ENCODE measurements at places on chromosomes 1 and 21.

GRCh38 chr1:8822373-8823294 lies 5.2 kb upstream of the RERE start:
- DNase-seq: no peak

DNA sequence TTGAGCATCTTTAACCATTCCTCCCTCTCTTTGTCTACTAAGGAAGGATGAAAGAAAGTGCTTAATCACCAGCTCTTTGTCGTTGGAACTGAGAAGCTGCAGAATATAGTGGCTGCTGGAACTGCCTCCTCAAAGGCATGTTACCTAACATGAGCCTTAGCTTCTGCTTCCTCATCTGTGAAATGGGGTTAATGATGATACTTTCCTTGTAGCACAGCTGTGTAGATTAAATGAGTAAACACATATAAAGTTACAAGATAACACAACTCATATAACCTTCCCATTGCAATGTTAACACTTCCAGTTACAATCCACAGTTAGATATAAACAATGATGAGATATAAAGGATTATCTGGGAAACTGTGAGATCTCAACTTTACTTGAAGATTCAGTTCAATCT lies 48.4 kb upstream of the ZNF326 start:
- DNase-seq: no peak

- DNase-seq: no peak
Observed at GRCh38 chr1:1295154-1295923, 12.4 kb downstream of the ACAP3 start.

DNA sequence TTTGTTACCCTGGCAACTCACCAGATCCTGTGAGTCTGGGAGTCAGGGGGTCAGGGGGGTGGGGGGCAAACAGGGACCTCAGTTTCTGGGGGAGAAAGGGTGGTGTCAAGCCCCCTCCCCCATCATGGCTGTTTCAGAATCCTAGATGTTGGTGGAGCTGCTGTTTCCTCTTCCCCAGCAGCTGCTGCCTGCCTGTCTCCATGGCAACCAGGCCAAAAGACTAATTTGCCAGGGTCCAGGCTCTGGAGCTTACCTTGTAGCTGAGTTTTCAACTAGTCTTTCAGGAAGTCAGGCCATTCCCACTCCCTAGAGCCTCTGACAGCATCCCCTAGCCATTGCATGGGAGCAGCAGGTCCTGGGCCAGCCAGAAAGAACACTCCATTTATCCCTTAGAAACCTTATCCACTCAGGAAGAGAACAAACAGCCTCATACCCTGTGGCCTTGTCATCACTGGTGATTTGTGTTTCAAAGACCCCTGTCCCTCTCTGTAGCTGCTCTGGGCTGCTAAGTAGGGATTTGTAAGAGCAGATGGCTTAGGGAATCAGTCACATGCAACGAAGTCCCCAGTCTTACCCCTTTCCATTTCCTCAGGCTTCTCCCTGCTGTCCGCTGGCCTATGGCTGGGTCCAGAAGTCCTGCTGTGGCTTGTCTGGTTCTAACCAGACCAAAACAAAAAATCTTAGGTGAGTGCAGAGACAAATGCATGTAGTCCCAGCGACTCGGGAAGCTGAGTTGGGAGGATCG lies 21.5 kb upstream of the STMN1 start:
- peak; percentile 56 for DNase-seq

DNA sequence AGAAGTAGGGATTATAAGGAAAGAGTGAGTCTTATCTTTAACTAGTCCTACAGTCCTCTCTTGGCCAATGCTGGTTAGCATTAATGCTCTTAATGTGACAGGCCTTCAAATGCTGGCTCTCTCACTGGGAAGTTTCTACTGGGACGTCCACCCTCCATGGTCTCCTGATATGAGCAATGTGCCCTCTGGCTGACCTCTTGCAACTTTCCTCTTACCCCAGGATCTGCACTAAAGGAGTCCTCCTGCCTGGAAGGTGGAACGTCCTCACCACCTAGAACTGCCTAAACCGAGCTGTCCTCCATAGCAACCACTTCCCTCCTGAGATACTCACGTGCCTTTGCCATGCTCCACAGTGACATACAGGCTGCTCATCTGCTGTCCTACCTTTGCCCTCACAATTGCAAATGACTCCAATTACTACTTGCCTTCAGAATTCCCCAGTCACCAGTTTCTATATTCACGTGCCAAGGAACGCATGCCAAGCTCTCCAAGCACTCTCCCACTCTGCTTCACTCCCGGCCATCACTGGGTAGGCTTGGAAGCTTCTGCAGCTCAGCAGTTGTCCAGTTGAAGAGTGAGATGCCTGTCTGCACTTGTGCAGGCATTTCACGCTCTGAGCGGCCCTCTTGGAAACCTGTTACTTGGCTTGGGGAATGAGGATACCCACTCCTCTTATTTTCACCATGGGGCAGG lies 404.7 kb downstream of the RRAGC start:
- DNase-seq: no peak

DNA sequence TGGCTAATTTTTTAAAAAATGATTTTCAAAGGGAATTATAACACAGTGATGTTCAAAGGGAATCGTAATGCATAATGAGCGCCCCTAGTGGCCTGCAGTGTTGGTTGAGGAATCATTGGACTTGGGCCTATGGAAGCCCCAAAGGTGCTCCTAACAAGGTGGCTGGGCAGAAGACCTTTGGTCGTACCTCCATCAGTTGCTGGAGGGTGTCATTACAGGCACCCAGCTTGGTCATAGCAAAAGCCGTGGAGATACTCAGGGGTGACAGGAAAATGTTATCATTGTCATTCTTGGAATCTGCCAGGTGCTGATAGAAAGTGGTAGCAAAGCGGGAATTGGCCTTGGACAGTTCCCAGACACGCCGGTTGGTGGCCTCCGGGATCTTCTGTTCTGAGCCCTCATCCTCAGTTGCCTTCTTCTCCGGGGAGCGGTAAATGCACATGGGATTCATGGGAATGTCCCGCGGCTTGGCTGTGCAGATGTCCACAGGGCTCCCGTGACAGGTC lies 2.7 kb downstream of the SERPINC1 start:
- no peak for DNase-seq

DNA sequence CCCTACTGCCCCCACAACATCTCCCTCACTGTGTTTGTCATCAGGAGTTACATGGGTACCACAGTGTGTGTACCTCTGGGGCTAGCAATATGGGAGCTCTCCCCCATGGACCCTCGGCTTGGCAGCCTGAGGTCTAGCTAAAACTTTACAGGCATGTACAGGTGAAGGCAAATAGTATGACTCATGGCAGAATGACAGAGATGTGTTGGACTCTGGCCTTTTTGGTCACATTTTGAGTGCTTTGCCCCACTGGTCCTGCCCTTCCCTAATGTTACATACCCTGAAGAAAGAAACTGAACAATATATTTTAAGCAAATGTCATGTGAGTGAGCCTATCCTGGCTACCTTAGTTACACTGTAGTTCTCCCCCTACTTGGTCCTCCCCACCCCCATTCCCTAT lies 124.0 kb downstream of the NGF start:
- no peak for DNase-seq

DNA sequence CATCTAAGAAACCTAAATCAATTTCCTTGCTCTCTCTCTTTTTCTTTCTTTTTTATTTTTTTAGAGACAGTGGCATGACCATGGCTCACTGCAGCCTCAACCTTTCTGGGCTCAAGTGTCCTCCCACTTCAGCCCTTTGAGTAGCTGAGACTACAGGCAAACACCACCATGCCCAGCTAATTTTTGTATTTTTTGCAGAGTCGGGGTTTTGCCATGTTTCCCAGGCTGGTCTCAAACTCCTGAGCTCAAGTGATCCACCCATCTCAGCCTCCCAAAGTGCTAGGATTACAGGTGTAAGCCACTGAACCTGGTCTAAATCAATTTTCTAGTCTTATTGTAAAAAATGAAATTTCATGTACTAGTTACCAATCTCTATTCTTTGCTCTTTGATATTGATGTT lies 108.9 kb downstream of the LHX8 start:
- DNase-seq: no peak

DNA sequence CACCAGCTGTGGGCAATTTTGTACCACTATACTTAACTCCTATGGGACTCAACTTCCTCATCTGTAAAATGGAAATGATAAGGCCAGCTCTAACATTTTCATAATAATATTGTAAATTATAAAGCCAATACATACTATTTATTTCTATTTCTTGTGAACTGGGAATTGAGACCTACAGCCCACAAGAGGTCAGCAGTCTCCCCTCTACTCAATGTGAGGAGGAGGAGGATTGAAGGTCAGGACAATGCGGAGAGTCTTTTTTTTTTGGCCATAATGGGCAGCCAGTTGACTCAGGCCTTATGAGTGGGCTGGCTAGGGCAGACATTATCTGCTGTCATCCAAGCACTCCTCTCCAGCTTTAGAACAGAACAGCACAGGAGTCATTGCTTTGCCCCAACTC lies 90.5 kb downstream of the NUF2 start:
- no peak for DNase-seq

- no peak for DNase-seq
Observed at GRCh38 chr1:117664314-117664713, 58.5 kb downstream of the TENT5C start.

GRCh38 chr21:42161956-42162681 lies 56.8 kb upstream of the ABCG1 start:
- DNase-seq: no peak

GRCh38 chr1:201468501-201468843 lies 516 bp downstream of the PHLDA3 start:
- DNase-seq: no peak

- no peak for DNase-seq
Observed at GRCh38 chr21:40902993-40903392, 56.0 kb upstream of the DSCAM start.

- DNase-seq: no peak
Observed at GRCh38 chr1:11802616-11802972, 3.2 kb downstream of the MTHFR start.

DNA sequence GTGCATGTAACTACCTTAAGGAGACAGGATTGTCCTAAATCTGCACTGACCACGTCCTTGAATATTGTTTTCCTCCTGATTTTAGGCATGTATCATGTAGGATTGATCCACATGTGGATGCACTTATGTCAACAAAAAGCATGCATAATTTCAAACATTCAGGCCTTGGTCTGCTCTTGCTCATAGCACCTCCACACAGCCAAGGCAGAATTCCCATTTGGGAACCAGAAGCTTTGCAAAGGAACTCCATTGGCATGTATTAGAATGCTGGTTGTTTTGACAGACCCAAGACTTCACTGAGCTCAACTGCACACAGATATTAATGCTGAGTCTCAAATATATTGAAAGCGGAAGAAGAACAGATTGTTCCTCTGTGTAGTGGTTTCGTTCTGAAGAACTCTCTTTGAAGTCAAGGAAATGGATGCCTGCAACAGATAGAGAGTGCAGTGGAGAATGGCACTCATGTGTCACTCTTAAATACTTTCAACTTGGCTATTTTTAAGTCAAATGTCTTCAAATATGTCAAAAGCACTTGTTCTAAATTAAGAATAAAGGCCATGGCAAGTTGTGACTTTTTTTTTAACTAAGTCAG lies 387.6 kb downstream of the LTN1 start:
- DNase-seq: no peak

DNA sequence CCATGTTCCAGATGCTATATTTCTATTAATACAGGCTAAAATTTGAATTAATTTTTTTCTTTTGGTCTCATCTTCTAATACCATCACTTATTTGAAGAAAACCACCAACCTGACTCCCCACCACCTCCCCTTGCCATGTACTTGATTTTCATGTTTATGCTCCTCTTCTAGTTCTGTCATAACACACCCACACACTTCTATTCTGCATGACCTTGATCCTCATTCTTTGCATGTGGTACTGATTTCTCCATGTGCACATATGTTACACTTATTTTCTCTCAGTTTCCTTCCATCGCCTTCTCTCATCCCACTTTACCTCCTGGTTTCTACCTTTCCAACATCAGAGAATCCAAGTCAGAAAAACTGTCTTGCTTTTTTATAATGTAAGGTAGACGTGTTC lies 78.9 kb upstream of the ARID1A start:
- no peak for DNase-seq

DNA sequence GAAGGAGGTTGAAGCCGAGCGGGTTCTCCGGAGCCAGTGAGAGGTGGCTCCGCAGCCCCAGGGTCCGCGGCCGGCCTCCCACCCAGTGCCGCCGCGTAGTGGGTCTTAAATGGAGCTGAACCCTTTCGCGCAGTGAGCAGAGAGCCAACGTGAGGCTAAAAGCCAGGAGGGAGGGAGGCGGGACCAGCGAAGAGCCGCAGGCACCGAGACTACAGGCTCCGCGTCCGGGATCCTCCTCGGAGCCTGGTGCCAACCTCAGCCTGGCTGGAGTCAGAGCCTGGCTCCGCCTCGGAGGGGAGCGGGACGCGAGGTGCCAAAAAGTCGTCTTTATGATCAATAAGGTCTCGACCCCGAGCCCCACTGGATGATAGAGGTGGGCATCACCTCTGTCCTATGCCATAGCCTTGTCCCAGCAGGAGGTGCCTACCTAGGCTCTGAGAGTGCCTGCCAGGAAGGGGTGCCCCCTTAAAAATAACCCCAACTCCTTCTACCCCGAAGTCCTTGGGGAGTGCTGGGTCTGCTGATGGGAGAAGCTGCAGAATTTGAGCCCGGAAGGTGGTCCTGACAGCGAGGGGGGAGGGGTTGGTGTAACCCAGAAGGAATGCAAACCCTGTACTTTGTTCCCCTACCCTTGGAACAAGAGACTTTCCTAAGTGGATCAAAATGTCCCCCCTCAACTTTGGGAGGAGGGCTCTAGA lies 1.6 kb downstream of the IGSF21 start:
- peak; percentile 76 for DNase-seq

- DNase-seq: no peak
Observed at GRCh38 chr1:39788758-39789570, at the start of gene BMP8B. TSS of gene BMP8B (minus strand) at chr1:39788865. CDS start at chr1:39788485, 380 bp downstream.

DNA sequence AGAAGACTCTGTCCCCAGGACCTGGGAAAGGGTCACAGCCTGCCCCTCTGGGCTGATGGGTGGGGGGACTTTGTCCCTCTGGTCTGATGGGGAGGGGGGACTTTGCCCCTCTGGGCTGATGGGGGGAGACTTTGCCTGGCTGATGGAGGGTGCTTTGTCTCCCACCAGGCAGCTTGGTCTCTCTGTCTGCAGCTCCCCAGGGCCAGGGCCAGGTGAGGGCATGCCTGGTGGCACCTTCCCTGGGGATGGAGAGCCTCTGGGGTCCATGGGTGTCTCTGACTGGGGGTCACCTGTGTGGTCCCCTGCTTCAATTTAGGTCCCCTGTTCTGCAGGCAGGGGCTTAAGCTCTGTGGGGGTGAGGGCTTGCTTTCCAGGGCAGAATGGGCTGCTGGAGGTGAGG lies 23.5 kb upstream of the TTC34 start:
- no peak for DNase-seq

- no peak for DNase-seq
Observed at GRCh38 chr1:15803380-15803779, 4.1 kb downstream of the UQCRHL start.
